ENCODE measurements at places on chromosomes 5 and 9.

DNA sequence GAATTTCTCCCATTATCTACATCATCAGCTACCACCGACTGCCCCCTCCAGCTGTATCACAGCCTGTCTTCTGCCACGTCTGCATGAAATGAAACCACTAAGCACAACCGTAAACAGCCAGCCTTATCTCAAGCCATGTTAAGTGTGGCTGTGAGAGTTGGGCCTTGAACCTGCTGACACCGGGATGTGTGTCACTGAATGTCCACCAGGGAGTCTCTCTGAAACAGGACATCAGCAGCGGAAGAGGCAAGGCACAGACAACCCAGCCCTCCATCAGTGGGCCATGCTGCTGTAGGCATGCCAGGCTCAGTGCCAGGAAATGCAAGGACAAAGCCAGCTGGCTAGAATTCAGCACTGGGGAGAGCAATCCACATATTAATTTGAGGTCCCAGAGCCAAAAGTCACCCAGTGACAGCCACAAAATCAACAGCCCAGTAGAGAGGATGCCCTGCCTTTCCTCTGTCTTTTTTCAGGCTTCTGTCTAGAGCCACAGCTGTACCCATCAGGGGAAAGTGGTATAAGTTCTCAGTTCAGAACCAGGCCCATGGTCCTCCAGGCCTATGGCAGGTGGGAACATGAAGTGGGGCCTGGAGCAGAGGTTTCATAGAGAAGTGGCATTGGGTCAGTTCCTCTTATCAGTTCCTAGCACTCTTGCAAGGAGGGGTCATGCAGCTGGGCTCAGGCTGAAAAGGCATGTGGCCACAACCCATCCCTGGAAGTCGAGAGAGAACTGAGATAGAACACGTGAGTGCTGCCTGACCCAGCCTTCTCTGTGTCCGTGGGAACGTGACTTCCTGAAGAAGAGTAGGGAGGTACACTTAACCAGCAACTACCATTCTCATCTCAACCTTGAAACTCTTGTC is 199.4 kb downstream of the ESM1 start:
- DNase-seq, result no peak

DNA sequence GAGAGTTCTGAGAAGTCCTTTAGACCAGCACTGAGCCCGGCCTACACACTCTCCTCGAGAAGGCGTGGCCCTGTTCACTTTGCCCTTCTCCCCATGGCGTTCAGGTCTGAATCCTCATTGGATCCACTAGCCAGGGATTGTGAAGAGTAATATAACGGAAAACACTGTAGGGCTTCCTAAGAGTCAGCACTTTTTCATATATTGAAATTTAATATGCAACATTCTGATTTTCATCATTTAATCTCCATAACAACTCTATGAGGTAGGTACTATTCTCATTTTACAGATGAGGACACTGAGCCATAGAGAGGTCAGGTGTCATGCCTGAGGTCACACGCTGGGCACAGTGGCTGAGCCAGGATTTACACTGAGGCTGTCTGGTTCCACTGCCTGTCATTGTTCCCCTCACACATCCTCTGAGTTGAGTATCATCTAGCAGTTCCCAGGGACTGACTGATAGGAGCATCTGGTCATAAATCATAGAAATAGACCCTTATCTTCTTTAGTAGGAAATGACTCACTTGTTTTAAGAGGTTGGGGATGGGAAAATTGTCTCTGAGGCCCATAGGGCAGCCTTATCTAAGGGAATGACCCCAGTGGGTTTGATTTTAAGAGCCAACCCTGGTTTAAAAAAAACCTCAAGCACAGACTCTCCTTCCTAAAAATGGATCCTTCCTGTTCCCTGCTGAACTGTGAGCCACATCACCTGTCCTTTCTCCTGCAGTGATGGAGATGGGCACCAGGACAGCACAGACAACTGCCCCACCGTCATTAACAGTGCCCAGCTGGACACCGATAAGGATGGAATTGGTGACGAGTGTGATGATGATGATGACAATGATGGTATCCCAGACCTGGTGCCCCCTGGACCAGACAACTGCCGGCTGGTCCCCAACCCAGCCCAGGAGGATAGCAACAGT is 41.2 kb downstream of the THBS4 start:
- DNase-seq, result no peak

GRCh38 chr9:89139455-89139854 is 39.2 kb downstream of the SHC3 start:
- DNase-seq, result no peak

- DNase-seq, result no peak
These were observed 52.5 kb upstream of the RPS23 start for GRCh38 chr5:82330530-82331270.

GRCh38 chr9:5511935-5512580 is 1.7 kb downstream of the PDCD1LG2 start:
- no peak for DNase-seq

- DNase-seq, result no peak
These were observed 30.4 kb downstream of the ELP1 start for GRCh38 chr9:108903420-108904103.

Data from activated CD4-positive, alpha-beta T cell treated with anti-CD3 and anti-CD28 coated beads for 24 hours (primary cell).